Astrocyte (in vitro differentiated cells and primary cell): ENCODE measurements at places on chromosomes 1 and 21. TPM values are rescaled to one million over a fixed set of nuclear protein-coding genes. Genes with fewer than 3 reads are reported as not detected.

GRCh38 chr1:30905403-30905802, 3.2 kb downstream of the SDC3 start:
- DNase-seq, result no peak

GRCh38 chr1:180117764-180118116, 36.9 kb upstream of the QSOX1 start:
- DNase-seq, result peak; percentile 82

GRCh38 chr1:236370420-236370819, 23.7 kb upstream of the EDARADD start:
- DNase-seq, result no peak

GRCh38 chr1:5509664-5510452, 482.4 kb downstream of the NPHP4 start:
- DNase-seq, result no peak

GRCh38 chr1:235996048-235996785, 68.7 kb downstream of the NID1 start:
- DNase-seq, result no peak

DNA sequence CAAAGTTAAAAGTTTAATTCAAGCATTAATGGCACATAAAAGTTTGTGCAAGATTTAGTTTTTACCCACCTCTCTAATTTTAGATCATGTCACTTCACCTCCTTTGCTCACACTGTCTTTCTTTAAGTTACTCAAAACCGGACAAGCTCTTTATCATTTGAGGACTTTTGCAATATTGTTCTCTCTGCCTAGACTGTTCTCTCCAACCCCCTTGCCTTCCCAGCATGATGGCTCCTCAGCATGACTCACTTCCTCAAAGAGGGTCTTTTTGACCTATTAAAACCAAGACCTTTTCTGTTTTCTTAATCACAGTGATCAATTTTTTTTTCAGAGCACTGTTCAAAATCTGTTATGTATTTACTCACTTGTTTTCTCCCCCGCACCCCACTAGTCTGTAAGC, 61.3 kb downstream of the XKR8 start:
- no peak for DNase-seq

GRCh38 chr1:228839656-228840055, 104.4 kb downstream of the RHOU start:
- no peak for DNase-seq

GRCh38 chr1:46133781-46134350, 1.4 kb upstream of the PIK3R3 start:
- DNase-seq, result no peak

GRCh38 chr1:182629080-182629479, 24.9 kb upstream of the RGS16 start:
- DNase-seq, result no peak

- peak; percentile 22 for DNase-seq
Measured at GRCh38 chr1:111334169-111334568, 43.5 kb downstream of the CHIA start.

The ATP1A2 gene
- 2.5 and 3.5 TPM in 2 replicates for total RNA-seq

The UBE4B gene
- 37.4 and 41.5 TPM in 2 replicates for total RNA-seq

The ALPL gene
- 24.3 and 45.4 TPM in 2 replicates for total RNA-seq

The CCDC190 gene
- not detected in 2 replicates for total RNA-seq
